ENCODE measurements at places on chromosomes 5 and 9.

GRCh38 chr5:6737043-6737941 is 24.1 kb downstream of the TENT4A start:
- no peak for DNase-seq

- no peak for DNase-seq
Measured at GRCh38 chr9:22379272-22379671, 67.4 kb upstream of the DMRTA1 start.

DNA sequence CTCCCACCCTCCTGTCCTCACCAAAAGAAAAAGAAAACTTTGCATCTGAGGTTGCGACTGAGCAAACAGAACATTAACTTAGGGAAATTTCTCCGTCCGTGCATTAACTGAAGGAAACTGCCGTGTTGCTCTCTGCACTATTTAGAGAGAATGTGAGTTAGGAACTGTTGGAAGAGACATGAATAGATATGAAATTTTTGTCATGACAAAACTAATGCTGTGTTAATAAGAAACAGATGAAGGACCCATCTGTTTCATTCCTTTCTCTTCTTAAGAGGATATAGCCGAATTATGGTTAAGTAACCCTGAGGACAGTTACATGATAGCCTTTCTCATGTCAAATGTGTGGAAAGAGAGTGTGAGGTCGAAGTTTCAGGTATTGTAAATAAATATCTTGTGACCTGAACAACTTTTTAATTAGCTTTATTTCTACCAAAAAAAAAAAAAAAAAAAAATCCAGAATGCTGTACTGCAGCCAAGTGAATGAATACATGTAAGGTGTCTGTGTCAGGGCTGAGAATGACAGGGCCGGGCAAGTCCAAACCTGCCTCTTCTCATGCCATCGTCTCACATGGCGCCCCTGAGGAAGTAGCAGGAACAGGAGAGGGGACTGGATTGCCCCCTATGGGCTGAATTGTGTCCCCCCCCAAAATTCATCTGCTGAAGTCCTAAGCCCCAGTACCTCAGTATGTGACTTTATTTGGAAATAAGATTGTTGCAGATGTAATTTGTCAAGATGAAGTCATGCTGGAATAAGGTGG is 35.6 kb upstream of the ANKRD33B start:
- DNase-seq = no peak

DNA sequence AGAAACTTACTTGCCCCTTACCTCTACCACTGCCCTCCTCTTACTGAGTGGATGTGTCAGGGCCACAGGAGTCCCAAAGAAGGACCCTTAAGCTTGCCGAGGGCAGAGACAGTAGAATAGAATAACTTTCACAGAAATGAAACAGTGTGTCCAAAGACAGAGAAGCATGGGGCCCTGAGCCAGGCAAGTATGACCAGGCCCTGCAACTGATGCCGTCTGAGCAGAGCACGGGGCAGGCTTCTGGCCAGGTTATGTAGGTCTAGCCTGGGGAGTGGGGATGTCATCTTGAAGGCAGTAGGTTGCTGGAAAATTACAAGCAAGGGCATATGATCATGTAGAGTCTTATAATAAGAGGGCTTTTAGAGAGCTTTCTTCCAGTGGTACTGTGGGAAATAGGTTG is 415.4 kb downstream of the KDM4C start:
- no peak for DNase-seq

- DNase-seq = no peak
Measured at GRCh38 chr5:79736528-79737514, 47.2 kb downstream of the CMYA5 start.

GRCh38 chr5:123059455-123059854 is 22.9 kb upstream of the PPIC start:
- DNase-seq = no peak

GRCh38 chr9:12853051-12853450 is 78.2 kb downstream of the LURAP1L start:
- DNase-seq = no peak

GRCh38 chr5:171848486-171848885 is 62.9 kb downstream of the SMIM23 start:
- DNase-seq = no peak

DNA sequence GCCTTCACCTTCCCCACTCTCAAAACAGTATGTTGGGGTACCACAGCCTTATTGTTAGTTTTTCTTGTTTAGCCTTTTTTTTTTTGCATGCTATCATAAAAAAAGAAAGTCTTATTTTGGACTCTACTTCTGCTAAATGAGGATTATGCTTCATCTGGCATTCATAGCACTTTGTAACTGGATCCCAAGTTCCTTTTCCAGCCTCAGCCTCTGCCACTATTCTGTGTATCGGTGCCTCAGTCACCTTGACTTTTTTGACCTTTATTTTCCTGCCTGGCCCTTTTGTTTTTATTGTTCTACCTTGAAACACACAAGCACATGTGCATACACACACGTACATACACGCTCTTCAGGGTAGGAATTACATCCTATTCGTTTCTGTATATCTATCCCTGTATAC is 8.5 kb upstream of the MAML1 start:
- DNase-seq = no peak

All from activated naive CD4-positive, alpha-beta T cell treated with anti-CD3 and anti-CD28 coated beads, Interleukin-2, amount 50 U/mL, for 72 hours (primary cell).